ENCODE measurements at places on chromosomes 16 and 17.

GRCh38 chr17:82679586-82680465 lies 18.7 kb downstream of the RAB40B start:
- DNase-seq = no peak

DNA sequence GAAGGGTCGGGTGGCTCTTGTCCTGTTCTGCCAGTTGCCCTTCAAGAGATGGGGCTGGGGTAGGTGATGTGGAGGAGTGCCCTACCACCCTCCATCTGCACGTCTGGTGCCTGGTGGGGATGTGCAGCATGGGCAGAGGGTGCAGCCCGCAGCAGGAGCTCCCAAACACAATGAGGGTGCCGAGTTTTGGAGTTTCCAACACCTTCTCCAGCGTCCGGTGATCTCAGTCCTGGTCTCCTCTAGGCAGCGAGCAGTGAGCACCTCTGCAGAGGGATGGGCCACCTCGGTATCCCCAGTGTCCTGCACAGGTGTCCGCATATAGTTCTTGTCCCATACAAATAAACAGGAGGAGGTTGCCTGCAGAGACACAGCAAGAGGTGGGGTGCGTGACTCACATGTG lies 136.0 kb downstream of the ENGASE start:
- DNase-seq = no peak

DNA sequence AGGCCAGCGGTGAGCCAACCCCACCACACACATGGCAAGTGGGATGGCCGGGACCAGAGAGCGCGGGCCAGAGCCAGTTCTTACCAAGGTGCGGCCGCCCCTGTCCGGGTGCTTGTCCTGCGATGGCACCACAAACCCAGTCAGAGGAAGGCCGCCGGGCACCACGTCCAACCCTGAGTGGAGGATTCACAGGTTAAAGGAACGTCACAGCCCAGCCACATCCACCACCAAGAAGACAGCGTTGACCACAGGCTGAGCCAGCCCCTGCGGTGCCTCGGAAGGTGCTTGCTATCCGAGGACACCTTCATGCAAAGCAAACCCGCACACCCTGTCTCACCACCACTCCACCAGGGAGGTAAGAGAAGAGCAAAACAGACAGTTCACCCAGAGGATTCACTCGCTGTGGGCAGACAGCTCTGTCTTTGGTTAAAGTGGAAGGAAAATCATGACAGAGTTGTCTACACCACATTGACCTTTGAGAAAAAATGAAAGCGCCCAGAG lies 15.8 kb downstream of the SLX4 start:
- DNase-seq = no peak

DNA sequence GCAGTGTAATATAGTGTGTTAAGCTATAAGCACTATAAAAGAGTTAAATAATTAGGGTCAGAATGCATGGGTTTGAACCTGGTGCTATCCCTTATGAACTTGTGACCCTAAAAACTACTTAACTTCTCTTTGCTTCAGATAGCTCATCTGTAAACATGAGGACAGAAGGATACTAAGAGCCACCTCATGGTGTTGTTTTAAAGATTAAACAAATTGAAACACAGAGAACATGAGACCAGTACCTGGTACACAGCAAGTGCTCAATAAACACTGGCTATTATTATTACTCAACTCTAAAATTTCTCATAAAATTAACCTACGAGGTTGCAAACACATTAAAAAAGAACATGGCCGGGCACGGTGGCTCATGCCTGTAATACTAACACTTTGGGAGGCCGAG lies 43.3 kb downstream of the SMURF2 start:
- no peak for DNase-seq

DNA sequence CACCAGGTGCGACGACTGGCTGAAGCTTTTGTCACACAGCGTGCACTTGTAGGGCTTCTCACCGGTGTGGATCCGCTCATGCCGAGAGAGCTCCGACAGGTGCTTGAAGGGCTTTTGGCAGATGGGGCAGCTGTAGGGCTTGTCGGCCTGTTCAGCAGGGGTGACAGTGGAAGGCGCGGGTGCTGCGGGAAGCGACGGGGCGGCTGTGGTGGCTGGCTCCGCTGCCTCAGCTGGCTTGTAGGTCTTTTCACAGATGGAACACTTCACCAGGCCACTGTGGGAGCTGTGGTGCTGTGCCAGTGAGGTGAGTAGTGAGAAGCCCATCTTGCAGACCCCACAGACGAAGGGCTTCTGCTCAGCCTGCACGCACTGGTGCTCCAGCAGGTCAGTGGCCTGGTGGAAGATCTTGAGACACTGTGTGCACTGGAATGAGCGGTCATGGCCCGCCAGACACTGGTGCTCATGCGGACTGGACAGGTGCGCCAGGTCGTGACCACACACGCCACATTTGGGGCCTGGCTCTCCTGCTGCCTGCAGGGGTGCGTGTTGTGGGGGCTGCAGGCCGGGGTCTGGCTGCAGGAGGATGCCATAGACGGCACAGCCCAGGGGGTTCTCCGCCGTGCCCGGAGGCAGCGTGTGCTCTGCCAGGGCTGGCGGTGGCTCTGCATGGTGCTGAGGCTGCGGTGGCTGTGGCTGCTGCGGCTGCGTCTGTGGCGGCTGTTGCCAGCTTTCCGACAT lies 2.8 kb downstream of the ZNF319 start:
- DNase-seq = no peak

DNA sequence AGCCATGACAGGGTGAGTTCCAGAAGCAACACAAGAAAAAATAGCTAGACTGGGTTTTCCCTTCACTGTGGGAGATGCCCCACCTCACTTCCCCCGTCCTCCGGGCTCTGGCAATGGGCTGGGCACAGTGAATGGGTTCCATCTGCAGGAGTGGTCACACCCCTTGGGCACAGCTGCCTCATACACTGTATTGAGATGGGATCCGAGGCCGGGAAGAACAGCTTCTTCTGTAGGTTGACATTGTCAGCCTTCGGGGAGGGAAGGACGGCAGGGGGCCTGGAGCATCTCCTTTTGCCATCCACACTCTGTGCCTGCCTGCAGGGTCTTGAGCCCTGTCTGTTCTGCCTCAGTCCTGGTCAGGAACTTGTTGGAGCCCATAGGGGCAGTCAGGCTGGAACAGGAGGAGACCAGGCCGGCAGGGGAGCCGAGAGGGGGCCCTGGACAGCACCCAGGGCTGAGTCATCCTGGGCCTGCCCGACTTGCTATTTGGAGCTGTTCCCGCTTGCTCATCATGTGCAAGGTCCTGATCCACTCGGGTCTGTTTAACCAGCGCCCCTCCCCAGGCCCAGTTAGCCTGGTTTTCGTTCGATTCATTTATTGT lies 286.7 kb downstream of the SEC14L1 start:
- no peak for DNase-seq

- DNase-seq = no peak
Observed at GRCh38 chr17:34321964-34322363, 2.7 kb downstream of the CCL8 start.

DNA sequence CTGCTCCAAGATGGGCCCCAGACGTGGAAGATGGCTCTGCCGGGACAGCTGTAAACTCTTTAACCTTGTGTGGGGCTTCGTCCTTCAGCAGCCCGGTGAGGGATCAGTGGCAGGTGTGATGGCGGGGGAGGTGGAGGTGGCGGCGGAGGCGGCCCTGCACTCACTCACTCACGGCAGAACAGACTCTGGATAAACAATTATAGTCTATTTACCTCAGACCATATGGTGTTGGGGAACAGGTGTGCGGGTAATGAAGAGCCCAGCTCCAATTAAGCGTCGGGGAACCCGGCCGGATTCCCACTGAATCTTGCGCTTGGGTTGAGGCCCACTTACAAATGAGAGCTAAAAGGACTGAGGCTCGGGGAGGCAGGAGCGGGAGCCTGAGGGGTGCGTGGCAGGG lies 104.3 kb upstream of the SDK2 start:
- no peak for DNase-seq

GRCh38 chr16:62741692-62742091 lies 705.5 kb upstream of the CDH8 start:
- no peak for DNase-seq

DNA sequence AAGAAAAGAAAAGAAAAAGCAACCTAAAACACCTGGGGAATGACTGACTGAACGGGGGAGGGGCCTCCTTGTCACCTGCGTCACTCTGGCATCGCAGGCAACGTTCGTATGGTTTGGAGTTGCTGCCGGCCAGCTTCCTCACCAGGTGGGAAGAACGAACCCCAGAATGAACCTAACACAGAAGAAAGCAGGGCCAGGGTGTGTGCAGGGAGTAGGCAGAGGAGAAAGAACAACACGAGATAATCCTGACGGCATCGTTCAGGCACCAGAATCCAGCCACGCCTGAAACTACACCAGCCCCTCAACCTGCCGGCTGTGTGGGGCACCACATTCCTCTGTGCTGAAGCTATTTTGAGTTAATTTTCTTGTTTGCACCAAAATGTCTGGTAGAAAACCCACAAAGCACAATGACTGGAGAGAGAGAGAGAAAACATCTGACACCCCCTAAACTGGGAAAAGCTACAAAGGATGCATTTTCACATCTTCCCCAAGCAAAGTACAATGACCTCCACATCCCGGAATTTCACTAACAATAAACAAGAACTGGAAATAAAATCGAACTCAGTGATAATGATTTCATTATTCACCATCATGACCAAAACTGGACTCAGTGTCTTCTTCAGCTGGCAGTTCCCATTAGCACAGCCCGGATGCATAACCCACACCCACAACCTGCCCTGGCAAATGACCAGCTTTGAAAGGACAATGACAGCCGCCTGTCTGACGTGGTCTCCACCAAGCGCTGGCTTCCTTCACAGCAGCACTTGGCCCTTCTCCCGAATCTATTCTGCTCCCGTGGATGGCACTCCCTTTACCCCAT lies 23.6 kb downstream of the RAB40B start:
- DNase-seq = no peak

DNA sequence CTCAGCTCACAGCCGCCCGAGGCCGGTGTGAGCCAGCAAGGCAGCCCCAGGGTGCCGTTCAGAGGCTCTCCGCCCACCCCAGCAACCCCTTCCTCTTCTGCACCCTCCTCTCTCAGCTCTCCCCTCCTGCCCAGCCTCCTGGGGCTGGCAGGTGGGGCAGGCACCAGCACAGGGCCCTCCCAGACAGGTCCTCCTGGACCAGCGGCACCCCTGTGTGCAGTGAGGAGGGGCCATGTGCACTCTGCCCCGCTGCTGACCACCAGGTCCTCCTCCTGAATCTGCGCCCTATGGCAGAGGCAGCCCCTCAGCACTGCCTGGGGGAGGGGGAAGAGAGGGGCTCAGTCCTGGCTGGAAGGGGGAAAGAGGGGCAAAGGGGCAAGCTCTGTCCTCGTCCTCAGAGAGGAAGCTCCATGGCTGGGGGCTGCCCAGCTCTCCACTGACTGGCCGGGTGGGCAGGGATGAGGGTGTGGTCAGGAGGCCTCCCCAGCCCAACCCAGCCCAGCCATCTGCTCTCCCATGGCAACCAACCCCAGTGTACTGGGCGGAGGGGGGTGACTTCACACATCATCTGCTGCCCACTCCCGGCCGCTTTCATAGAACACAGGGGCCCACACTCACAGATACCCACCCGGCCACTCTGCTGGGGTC lies 5.4 kb upstream of the BCAR1 start:
- DNase-seq = no peak
